CD4-positive, alpha-beta T cell treated with Interleukin-4 for 1 hour (primary cell): ENCODE measurements at places on chromosomes 5 and 9.

DNA sequence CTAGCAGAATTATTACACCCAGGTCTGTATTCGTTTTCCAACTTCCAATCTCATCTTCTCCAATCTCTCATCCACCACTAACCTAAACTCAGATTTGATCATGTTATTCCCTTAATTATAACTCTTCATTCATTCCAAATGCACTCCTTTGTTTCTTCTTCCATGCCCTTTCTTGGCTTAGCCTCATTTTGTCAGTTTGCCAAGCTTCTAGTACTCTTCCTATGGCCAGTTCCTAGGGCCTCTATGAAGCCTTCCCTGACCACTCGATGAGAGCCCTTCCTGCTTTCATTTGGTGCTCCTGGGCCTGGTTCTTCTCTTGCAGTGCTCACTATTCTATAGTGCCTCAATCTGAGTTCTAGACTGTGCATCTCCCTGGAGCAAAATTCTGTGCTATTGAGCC lies 5.8 kb downstream of the FAM219A start:
- no peak for DNase-seq

DNA sequence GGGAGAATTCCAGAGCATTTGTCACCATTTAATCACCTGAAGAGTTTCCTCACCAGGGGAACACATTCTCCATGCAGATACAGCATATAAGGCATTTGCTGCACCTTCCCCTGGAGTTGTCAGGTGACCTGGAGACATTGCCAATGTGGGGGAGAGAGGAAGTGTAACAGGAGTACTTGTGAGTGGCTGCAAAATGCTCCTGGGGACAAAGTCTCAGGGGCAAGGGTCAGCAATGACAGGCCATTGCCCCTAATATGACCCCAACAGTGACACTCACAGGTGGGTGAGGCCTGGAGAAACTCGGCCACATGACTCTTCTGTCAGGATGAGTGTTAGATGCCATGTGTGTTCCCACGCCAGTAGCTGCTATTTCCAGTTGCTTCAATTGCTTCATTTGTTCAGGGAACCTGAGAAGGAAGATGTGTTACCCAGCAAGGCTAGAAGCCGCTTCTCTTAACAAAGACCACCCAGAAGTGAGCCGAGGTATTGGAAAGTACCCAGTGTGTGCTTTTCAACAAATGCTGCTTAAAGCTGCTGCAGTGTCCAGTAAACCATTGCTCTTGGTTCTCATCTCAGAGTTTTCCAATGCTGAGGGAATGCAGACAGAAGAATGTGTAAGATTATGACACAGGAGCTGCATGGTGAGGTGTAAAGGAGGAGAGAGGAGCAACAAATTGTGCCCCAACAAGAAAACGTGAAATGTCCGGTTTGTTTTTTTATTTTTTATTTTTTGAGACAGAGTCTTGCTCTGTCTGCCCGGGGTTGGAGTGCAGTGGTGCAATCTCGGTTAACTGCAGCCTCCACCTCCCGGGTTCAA lies 128.2 kb upstream of the SLC44A1 start:
- no peak for DNase-seq

GRCh38 chr9:87824216-87824875 lies 58.3 kb upstream of the SPATA31E1 start:
- DNase-seq: no peak

- DNase-seq: peak; percentile 30
Observed at GRCh38 chr5:143229896-143230675, 173.4 kb downstream of the NR3C1 start.

DNA sequence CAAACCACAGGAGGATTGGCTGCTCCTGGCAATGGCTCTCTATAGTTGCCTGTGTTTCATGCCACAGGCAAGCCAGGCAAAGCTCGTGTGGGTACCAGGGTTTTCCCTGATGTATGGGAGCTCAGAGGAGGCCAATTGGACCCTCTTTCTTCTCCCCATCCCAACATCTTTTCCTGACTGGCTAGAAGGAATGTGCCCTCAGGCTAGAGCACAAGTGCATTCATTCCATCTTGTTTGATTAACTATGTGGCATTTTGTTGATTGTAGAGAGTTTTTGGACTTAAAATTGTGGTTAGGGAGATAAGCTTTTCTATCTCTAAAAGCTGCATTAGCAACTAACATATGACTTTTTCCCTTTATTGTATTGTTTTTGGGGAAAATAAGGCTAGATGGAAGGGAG lies 561.3 kb downstream of the PSAT1 start:
- no peak for DNase-seq

DNA sequence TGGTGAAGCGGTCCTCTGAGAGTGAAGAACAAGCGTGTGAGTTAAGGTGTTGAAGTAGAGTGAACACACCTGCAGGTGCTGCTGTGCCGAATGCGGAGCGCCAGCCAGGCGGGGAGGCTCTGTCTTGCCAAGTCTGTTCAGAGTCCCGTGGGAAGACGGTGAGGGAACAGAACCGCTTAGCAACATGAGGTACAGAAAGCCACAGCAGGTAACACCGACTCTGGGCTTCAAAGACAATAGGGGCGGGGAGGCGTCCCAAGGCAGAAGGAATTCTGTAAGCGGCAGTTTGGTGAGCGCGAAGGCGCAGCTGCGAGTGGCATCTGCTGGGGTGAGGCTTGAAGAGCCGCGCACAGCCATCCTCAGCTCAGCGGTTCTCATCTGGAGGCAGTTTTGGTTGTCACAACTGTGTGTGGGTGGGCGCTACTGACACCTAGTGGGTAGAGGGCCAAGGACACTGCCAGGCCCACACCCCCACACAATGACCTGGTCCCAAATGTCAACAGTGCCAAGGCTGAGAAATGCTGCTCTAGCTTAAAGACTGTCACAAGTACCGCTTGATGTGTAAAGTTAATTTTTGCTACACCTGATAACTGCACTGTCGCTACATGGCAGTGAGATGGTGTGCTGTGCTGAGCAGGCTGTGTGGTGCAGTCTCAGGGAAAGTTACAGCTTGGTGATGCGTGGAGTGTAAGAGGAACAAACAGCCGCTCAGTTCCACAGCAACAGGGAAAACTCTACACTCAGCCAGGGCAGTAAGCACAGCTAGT lies 67.4 kb upstream of the TBC1D9B start:
- DNase-seq: peak; percentile 62
